ENCODE measurements at places on chromosomes 7 and 10. TPM values are rescaled to one million over a fixed set of nuclear protein-coding genes. Genes with fewer than 3 reads are reported as not detected.
A peak's percentile ranks its signal among the peaks of the same experiment; 100 is the strongest.

C7orf33 gene
- total RNA-seq = not detected

TMEM236 gene
- total RNA-seq = 2.6 TPM

PTPN20 gene
- total RNA-seq = 0.95 TPM

HOXA1 gene
- 0.84 TPM for total RNA-seq

FAM200A gene
- 3.6 TPM for total RNA-seq

- no peak for DNase-seq
Observed at GRCh38 chr7:110633313-110633712, 457.6 kb upstream of the LRRN3 start.

GRCh38 chr10:62652564-62652963 is 152.0 kb upstream of the ADO start:
- DNase-seq = no peak

- DNase-seq = no peak
Observed at GRCh38 chr7:99651290-99651689, 28.5 kb downstream of the CYP3A5 start.

ITGB8 gene
- total RNA-seq = 17.7 TPM

- no peak for DNase-seq
Observed at GRCh38 chr7:94656658-94656924, 658 bp upstream of the SGCE start.

- DNase-seq = no peak
Observed at GRCh38 chr7:46494028-46494427, 573.0 kb upstream of the IGFBP3 start.

DNA sequence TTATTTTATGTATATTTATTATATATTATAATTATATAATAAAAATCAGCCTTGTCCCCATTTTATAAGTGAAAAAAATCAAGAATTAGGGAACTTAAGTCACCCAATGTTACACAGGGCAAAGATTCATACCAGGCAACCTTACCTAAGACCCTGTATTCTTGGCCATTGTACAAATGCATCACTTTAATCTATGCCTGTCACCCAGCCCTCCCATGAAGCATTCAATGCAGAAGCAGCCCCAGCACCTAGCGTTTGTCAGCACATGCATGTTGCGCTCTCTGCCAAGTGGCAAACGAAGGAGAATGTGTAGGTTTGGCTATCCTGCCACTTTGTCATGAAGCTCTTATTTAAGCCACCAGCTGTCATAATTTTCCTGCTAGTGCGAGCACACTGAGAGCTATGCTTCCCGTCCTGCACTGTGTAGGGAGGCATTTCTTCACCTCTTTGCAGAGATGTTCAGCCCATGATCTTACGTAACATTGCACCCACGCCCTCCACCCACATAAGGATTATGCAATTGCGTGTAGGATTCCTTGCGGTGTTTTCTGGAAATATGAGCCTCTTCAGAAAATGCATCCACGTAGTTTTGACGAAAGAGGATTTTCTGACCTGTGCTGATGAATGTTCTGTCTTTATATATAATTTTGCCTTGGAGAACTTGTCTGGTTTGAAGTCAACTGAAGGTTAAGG is 7.7 kb upstream of the COBL start:
- peak; percentile 51 for DNase-seq

DNA sequence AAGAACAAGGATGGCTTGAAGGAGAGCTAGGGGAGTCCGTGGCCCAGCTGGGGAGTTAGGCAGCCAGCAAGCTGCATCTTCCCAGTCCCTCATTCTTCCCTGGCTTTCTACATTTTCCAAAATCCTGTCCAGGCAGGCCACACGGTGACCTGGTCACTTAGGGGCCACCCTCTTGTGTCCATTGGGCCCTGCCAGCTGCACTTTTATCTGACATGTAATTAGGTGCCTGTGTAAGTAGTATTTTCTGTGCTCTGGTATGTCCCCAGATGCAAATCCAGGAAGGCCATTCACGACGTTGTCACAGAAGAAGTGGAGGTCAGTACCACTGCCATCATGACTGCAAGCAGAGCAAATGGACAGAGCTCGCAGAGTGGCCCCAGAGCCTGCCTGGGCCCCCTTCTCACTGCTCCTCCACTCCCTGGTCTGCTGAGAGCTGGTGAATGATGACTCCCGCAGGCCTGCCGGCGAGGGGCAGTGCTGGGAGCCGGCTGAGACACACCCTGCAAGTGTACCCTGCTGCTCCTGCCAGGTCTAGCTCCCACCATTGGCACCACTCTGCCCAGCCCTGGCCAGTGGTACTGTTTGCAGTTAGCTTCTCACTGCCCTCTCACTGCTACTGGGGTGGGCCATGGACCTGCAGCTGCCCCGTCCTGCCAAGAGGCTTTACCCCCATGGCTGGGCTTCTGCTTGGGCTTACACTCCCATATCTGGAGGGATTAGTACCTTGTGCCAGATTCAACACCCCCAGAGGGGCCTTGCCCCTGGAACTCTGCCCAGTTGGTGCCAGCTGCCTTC is 98.2 kb downstream of the GLRX3 start:
- DNase-seq = no peak

GRCh38 chr7:142887282-142888015 is 1.9 kb upstream of the TRPV6 start:
- DNase-seq = no peak

IGF2BP3 gene
- 2.3 TPM for total RNA-seq

FZD1 gene
- 13.1 TPM for total RNA-seq

HOXA13 gene
- not detected for total RNA-seq

ZPBP gene
- total RNA-seq = not detected

All from omental fat pad (tissue), 4 donors.